Cerebellar cortex (tissue), 1 donor: ENCODE measurements at places on chromosomes 16 and 17.

- DNase-seq, result no peak
These were observed 16.9 kb downstream of the GRIN2C start for GRCh38 chr17:74842599-74843351.

DNA sequence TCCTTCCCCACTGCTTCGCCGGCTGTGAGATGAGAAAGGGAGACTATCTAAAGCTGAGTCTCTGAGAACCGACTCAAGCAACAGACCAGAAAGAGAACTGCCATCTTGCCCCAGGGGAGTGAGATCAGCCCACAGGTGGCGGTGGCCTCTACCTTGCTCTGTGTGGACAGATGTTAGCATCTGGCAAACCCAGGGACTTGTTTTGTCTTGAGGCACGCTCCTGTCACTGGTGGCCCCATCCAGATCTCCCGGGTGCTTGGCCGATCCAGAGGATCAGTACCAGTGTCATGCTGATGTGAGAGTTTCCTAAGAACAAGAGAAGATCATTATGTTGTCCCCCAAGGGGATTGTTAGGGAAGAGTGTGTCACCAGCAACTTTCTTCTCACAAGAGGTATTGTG is 101.4 kb downstream of the CACNG3 start:
- no peak for DNase-seq

DNA sequence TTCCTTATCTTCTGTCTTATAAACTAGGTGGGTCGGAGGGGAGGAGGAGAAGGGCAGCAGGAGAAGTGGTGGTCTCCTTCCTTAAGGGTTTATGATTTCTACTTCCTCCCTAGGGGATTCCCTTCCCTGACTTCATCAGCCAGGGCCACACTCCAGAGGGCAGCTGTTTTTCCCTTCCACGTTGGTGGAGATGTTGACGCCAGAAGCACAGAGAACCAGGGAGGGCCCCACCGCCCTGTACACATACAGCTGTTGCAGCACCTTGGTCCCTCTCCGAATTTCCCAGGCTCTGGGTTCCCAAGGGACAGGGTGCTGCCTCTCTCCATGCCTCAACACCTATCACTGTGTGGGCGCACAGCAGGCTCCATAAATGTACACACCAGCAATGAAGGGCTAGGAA is 5.6 kb upstream of the SLC6A4 start:
- no peak for DNase-seq

DNA sequence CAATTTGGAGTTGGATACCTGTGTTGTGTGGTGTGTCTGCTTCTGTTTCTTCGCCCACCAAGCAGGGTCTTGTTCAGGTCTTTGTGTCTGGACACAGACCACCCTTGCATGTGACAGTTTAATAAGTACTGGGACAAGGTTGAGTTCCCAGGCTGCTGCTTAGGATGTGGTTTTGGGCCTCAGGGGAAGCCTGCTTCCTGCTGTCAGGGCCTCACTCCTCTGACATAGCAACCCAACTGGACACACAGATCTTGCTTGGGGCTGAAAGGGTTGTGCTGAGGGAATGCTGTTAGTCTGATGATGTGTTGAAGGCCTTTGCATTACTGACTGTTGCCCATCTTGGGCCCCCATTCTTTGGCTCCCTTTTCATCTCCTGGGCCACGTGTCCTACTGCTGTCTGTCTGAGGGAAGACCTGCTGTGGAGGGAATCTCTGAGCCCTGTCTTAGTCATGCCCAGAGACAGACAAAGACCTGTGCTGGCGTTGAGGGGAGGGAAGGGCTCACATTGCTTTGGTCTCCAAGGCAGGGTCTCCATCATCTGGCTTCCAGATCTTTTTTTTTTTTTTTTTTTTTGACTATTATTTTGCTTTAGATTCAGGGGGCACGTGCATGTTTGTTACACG is 4.7 kb upstream of the TGFB1I1 start:
- no peak for DNase-seq

DNA sequence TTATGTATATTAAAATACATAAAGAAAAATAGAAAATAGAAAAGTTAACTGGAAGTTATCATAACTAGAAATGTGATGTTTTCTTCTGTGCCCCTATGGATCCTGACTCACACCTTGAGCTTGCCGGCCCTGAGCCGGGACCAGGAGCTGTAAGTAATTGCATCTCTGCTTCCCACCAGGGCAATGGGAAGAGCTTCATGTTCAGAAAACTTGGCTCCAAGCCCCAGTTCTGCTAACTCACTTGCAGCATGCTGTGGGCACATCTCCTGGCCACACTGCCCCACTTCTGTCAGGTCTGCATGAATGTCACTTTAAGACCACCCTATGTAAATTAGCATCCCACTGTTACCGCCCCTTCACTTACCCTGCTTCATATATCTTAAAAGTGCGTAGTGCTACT is 37.2 kb downstream of the GNAO1 start:
- DNase-seq, result peak; percentile 47

DNA sequence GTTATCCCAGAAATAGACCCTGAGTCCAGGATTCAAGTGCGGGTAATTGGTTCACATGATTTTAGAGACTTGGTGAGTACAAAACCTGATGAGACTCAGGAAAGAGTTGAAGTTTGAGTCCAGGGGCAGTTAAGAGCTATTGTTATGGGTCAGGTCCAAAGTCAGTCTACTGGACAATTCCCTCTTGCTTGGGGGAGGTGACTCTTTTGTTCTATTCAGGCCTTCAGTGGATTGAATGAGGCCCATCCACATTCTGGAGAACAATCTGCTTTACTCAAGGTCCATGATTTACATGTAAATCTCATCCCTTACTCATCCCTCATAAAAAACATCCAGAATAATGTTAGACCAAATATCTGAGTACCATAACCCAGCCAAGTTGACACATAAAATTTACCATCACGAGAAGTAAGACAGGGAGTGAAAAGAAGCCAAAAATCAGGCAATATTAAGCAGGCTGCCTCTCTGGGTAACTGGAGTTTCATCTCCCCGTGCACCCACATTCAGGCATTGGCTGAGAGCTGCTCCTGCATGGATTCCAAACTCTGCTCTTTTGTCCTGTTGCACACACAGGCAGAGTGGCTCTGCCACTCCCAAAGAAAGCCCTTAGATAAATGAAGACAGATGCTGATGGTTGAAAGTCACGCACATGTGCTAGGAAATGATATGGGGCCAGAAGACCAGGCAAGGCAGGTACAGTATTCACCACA is 156.0 kb upstream of the SALL1 start:
- DNase-seq, result no peak

GRCh38 chr17:17582372-17582771 is 9.1 kb downstream of the PEMT start:
- no peak for DNase-seq

- DNase-seq, result peak; percentile 34
These were observed 630 bp downstream of the GRB2 start for GRCh38 chr17:75404731-75405364.

- DNase-seq, result no peak
These were observed 35.0 kb upstream of the HSBP1 start for GRCh38 chr16:83772806-83773205.

DNA sequence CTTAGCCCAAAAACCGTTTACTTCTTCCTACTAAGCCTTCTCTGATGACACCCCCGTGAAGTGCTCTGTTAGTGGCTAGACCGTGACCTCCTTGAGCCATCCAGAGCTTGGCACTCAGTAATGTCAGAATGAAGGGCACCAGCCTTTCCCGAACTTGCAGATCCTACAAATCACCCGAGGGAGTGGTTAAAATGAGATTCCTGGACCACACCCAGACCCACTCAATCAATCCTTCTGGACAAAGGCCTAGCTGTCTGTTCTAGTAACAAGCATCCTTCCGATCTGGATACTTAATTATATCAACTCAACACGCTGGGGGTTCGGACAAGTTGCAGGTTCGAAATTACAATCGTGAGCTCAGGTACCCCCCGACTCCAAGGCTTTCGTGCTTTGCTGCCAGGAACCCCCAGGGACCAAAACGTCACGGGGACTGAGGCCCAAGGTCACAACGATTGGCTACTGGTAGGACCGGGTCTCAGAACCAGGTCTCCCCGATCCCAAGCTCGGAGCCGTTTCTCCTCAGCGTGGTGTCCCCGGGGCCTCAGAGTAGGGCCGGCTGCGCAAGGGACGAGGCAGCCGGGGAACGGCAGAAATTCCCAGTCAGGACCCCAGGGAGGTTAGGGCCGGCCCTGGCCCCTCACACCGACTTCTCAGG is 527 bp downstream of the CIAPIN1 start:
- peak; percentile 36 for DNase-seq

DNA sequence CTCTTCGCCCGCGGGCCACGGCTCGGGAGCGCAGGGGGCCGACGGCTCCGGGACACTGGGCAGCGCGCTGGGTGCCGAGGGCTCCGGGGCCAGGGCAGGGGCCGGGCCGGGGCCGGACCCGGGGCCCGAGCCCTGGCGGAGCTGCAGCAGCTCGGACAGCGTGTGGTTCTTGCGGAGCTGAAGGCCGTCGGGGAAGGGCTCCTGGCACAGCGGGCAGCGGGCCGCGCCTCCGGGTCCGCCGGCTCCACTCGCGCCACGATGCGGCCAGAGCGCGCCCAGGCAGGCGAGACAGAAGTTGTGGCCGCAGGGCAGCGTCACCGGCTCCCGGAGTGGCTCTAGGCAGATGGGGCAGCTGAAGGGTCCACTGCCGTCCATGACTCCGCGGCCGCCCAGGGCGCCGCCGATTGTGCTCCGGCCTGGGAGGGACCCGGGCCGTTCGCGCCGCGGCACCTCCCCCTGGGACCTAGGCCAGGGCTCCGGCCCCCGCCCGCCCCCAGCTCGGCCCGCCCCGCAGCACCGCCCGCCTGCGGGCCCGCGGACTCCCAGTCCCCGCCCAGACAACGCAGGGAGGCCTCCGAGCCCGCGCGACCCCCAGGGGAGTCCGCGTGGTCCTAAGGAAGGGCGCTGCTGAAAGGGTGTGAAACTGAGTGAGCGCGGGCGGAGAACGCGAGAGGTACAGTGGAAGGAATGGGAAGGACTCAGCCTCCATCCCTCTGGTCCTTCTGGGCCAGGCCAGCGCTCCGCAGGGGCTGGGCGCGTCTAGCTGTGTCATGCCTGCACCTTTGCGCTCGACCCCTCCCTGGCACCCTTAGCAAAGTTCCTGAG is at the start of gene TRIM47:
Gene TRIM47, minus strand, starts transcription at position 408 of the 825 bp plus-strand sequence. Its CDS starts 33 bp downstream, at position 375.
- no peak for DNase-seq

DNA sequence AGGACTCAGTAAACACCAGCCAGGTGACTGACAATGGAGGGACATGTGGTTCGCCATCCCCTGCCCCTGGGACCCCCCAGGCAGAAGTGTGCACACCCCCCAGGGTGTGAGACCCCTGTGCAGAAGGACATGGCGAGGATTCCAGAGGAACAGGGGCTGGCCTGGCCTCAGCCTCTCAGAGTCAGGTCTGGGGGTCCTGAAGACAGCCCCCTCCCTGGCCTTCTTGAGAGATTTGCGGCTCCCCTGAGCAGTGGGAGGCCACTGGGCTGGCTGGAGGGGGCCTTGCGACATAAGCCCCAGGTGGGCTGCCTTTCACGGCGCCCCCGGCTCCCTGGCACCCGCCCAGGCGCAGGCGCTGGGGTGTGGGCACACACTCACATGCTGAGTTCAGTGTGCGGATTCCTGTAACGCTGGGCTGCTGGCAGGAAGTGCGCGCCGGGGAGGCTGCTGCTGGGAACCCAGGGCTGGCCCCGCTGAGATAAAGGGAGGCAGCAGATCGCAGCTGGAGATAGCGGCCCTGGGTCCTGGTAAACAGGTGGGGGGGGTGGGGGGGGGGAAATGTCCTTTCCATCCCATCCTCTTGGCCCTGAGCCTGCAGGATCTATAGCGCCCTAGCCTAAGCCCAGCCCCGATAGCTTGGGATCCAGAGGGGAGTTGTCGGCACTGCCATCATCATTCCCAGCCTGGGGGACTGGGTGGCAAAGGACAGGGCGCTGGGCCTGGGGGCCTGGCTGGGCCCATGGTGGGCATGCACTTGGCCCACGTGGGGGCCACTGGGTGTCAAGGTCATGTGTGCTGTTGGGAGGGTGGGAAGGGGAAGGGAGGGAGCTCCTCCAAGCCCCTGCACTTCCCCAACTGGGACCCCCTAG is 27.1 kb downstream of the TMEM235 start:
- DNase-seq, result no peak

DNA sequence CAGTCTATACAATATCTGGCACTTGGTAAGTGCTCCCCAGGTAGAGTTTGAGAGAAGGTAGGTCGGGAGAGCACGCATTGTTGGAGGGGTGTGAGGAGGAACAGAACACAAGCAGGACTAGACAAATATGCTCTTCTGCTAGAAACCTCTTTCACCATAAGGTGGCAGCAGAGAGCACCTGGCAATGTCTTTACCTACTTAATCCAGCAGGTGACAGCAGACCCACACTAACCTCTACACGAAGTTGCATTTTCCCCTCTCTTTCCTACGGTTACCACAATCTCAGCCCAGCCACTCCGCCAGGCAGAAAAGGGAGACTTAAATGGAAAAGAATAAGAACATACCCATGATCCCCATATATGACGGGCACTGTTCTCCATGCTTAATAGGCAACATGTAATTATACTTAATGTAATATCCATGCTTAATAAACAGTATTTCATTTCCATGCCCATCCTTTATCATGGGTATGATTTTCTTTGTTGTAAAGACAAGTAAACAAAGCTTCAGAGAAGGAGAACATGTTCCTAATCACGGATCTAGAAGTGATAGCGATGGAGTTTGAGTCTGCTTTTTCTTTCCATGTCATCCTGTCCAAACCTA is 55.1 kb upstream of the CCL2 start:
- DNase-seq, result peak; percentile 79

DNA sequence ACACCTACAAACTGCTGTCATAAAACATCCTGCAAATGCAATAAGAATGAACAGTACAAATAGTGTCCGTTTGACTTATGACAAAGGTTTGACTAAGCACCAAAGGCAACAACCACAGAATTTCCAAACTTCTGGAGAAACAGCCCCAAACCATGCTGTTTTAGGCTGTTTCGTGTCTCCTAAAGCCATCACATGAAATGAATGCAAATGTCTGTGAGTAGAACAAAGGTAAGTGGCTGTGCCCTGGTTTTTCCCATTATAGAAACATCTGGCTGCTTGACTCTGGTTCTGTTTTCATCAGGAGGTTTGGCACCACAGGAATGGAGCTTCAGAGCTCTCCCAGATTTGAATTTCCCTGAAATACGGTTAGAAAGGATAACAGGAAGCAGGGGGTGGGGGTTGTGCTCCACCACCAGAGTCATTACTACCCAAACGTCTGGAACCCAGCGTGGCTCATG is 4.6 kb upstream of the EMP2 start:
- no peak for DNase-seq

DNA sequence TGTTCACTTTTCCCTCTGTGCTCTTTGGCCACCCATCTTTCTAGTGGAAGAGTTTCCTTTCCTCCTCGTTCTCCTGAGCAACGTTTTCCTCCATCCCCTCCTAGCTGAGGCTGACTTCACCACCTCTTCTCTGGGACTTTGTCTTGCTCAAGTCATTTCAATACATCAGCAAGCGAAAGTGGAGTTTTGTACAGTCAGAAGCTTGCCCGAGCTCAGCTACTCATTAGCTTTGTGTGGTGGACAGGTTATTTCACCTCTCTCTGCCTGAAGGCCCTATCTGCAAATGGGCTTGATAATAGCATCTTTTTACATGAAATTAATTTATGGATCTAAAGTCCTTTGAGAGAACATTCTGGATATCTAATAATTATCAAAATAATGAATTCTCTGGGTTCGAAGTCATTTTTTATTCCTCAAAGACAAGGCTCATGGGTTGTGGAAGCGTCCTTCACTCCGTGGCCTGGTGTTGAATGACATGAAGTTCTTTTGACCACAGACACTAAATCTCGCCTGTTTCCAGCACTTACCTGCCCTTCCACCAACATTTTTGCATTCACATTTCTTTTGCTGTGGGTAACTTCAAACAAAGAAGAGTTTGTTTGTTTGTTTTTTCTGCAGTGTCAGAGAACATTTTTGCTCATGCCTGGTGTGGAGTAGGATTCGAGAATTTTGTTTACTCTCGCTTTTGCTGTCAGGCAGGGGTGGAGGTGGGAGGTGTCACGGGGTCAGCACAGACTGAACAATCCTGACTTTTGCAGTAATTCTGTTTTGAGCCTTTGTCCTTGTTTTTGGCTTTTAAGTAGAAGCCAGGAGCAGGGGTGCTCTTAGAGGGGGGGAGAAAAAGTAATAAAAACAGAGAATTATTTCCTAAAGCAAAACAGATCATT is 155.0 kb upstream of the CACNG5 start:
- no peak for DNase-seq
